ENCODE measurements at places on chromosomes 2 and 18.
A peak's percentile ranks its signal among the peaks of the same experiment; 100 is the strongest.

GRCh38 chr2:62110415-62111025 is 85.4 kb upstream of the B3GNT2 start:
- no peak for DNase-seq

GRCh38 chr2:54479424-54479823 is 23.3 kb downstream of the SPTBN1 start:
- DNase-seq = no peak

DNA sequence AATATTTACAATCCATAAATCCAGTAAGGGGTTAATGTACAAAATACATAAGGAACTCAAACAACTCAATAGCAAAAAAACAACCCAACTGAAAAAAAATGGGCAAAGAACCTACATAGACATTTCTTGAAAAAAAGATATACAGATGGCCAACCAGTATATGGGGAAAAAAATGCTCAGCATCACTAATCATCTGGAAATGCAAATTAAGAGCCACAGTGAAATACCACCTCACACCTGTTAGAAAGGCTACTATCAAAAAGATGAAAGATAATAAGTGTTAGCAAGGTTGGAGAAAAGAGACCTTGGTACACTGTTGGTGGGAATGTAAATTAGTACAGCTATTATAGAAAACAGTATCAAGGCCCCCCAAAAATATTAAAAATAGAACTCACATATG is 14.6 kb downstream of the AP1S3 start:
- DNase-seq = no peak

- DNase-seq = no peak
Measured at GRCh38 chr2:228102949-228103348, 78.5 kb downstream of the SPHKAP start.

DNA sequence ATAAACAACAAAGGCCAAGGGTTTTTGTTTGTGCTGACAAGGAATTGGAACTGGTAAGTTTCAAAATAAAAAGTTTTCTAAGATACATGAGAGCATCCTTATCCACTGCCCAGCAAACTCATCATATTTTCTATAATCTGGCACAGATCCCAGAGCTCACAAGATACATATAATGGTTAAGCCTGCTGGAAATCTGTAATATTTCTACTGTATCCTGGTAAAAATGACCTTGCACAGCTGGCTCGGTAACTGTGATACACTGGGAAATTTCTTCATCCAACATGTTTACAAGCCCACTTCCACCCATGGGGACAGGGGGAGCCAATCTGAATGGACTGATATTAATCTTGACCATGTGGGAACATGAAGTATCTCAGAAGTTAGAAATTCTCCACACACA is 425.4 kb upstream of the MMADHC start:
- no peak for DNase-seq

DNA sequence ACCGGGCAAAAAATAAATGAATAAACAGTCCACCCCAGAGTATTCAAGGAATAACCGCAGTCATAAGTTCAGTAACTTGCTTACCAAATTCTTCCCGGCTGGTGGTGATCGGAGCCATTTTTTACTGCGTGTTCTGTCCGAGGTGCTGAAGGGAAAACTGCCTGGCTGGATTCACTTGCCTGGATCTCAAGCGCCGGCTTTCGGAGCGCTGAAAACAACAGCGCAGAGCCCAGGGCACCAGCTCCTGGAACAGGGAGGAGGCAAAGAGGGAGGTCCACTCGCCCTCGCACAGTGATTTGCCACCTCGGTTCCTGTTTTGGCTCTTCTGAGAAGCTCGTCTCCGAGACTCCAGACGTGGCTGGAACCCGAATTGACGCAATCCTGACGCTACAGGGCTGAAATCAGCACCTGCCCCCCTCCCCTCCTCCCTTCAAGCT is at the start of gene SYT4:
SYT4 (minus strand) TSS at position 327 of the 437 bp plus-strand sequence; CDS start at position 118, 209 bp downstream.
- no peak for DNase-seq

DNA sequence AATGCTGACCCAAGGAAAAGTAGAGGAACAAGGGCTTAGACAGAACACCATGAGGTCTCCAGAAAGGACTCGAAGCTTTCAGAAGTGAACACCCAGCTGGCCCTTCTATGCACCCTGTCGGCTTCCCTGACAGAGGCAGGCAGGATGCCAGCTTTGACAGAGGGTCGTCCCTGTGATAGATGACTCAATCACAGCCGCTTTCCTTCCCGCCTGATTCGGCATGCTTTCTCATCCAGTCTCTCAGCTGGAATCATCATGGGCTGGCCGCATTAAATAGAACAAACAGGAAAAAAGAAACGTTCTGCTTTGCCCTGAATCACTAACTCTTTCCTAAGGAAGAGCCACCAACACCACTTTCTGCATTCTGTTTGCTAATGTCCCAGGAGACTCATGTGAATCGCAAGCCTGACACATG is 140.3 kb upstream of the RAB12 start:
- no peak for DNase-seq

GRCh38 chr2:166011660-166012059 is 58.1 kb upstream of the TTC21B start:
- DNase-seq = no peak

GRCh38 chr18:8314124-8314523 is 295.1 kb upstream of the RAB12 start:
- no peak for DNase-seq

- no peak for DNase-seq
Measured at GRCh38 chr2:95314964-95315611, 17.9 kb downstream of the KCNIP3 start.

DNA sequence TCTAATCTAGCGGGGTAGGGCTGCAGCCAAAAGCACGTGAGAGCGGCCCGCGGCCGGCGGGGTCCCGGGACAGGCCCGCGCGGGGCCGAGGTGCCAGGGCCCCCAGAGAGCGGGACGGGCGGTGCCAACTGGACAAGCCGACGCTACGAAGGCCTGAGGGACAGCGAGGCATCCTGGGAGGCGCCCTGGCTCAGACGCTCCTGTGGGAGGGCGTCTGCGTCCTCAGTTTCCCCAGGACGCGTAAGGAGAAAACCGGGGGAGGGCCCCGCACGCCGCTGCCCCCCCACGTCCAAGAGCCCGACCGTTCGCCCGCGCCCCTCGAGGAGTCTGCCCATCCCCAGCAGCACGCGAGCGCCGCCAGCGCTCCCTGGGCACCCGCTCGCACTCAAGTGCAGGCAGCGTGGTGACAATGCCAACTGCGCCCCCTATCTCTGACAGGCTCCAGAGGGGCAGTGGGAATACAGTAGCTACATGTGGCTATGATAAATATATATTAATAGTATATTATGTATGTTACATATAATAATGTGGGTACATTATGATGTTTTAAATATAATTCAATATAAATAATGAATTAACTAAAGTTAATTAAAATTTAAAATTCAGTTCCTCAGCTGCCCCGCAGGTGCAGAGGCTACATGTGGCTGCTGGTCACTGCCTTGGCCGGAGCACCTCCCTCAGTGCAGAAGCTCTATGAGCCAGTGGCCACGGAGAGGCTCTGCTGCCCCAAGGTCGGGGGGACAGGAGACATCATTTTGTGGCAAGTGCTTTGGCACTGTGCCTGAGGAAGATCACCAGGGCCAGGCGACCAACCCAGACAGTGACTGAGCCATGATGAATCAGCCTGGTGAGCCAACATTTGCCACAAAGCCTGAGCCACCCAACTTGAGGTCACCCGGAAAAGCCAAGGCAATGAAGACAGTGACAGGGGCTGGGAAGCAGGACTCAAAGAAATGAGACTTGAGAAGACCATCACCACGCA is 5.5 kb upstream of the SFT2D3 start:
- DNase-seq = no peak

DNA sequence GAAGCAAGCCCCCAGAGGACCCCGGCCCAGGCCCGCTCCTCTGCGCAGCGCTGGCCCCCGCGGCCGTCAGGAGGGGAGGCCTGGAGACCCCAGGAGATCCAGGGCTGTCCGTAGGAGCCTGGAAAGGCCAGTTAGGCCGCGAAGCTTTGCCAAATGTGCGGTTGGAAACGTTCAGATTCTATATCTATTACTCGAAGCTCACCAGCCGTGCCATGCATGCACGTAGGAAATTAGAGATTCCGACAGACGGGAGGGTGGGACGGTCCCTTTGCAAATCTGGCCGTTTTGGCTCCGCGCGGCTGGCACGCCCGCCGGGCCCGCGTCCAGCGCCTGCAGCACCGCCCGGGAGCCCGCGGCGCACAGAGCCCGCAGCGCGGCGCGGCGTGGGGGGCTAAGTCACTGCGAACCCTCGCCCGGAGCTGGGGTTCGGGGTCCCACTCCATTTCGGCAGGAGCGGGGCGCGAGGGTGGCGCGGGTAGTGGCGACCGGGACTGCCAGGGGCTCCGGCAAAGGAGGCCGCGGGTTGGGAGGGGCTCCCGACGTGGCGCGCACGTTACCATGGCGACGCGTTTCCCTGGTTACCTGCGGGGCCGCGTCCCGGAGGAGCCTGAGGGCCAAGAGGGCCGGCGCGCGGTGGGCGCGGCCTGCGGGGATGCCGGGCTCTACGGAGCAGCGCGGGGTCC is 488.6 kb upstream of the SMIM21 start:
- no peak for DNase-seq

- no peak for DNase-seq
Measured at GRCh38 chr2:69645921-69646320, 2.4 kb upstream of the AAK1 start.

DNA sequence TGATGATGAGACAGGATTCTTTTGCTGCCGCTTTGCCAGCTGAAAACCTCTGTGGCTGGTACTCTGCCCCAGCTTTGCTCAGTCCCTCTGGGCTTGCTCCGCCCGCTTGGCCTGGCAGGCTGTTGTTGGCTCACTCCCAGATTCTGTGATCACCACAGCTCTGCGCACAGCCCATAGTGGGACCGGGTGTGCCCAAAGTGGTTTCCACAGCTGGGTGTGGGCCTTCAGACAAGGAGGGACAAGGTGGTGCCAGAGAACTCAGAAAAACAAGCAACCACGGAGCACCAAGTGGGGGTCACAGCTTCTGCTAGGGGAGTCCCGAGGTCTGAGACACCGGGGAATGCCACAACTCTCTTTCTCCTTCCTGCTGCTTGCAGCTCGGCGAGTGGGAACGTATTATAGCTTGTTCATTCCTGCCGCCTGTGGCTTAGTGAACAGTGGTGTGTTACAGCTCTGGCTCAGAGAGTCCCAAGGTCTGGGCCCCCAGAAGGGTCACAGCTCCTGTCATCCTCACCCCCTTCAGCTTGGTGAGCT is 9.2 kb upstream of the KYNU start:
- DNase-seq = no peak

DNA sequence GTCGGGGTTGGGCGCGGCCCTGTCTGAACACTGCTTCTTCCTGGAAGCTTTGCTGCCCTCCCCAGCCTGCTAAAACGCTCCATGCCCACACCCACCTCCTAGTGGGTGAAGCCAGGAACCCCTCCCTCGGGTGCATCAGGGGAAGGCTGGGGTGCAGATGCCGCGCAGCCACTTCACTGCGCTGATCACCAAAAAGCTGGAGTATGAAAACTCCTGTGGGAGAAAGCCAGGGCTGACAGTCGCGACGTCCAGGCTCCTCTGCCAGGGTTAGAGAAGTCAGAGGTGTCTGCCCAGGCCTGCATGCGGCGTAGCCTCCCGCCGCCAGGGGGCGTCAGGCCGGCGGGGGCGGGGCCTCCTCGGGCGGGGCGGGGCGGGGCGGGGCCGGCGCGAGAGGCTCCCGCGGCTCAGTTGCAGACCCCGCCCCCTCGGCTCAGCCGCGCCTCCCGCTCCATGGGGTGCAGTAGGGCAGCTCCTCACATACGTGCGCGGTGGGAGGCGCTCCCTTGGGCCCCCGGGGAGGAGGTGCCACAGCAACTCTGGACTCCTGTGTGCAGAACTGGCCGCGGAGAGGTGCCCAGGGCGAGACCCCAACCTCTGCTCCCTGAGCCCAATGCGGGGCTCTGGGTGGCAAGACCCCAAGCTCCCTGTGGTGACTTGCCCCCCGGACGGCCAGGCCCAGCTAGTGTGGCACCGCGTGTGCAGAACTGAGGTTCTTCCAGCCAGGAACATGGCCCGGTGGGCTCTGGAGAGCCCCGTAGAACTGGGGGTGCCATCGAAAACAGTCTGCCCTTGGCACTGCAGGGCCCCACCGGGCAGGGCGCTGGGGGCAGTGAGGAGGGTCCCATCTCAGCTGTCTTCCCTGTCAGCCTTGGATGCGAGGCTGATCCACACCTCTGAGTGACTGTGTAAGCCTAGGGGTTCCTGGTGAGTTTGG is 1.8 kb upstream of the RNPEPL1 start:
- DNase-seq = peak; percentile 82

DNA sequence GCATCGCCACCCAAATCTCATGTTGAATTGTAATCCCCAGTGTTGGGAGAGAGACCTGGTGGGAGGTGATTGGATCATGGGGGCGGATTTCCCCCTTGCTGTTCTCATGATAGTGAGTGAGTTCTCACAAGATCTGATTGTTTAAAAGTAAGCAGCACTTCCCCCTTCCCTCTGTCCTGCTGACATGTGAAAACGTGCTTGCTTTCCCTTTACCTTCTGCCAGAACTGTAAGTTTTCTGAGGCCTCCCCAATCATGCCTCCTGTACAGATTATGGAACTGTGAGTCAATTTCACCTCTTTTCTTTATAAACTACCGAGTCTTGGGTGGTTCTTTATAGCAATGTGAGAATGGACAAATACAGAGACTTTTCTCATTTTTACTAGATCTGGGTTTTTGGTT is 161.4 kb upstream of the SP5 start:
- DNase-seq = no peak

- DNase-seq = no peak
Measured at GRCh38 chr2:239957681-239958472, 67.3 kb downstream of the NDUFA10 start.

DNA sequence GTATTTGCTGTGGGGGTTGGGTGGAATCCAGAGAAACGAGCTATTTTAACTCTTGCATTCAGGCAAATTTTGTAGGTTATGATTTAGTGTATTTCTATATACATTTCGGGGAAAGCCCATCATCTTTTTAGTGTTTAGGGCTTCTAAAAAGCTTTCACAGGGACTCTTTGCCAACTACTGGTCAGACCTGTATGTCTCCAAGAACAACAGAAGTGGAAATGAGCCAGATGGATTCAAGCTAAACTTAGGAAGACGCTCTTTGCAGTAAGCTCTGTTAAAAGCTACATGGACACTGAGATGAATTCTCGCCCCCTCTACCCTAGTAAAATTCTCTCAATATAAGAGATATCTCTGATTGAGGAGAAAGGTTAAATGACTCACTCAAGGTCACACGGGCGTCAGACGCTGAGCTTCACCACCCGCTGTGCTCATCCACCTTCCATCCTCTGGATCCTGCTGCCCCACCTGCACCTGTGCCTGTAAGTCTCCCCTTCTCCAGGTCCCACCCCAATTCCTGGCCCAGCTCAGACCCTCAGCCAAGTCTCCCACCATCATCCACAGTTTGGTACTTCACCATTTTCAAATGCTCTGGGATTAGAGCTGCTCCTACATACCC is 85.6 kb downstream of the MARCHF4 start:
- no peak for DNase-seq

DNA sequence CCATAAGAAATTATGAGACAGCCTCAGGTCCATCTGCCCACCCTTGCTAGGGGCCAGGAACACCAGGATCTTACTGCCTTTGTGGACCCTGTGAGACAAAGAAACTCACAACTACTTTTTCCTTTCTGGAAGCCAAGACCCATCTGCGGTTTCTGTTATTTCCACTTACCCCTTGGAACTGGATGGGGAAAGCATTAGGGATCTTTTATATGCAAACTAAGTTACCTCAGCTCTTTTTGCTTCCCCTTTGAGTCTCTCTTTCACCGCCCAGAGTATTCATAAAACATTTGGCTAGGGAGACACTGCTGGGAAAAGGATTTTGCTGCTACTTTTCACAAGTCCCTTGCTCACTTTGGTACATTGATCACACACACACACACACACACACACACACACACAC is 95.7 kb downstream of the ZNF385B start:
- DNase-seq = no peak

GRCh38 chr18:79736230-79736629 is 56.6 kb downstream of the CTDP1 start:
- no peak for DNase-seq

Measured in activated naive CD8-positive, alpha-beta T cell treated with anti-CD3 and anti-CD28 coated beads, Interleukin-2, amount 50 U/mL, for 16 hours (primary cell).